H54 (cell line): ENCODE measurements at places on chromosomes 16 and 17.

GRCh38 chr17:42287977-42288802 lies at the start of gene STAT5A:
Gene STAT5A (plus strand): TSS chr17:42288498. CDS start chr17:42289412, 914 bp downstream.
- no peak for DNase-seq

DNA sequence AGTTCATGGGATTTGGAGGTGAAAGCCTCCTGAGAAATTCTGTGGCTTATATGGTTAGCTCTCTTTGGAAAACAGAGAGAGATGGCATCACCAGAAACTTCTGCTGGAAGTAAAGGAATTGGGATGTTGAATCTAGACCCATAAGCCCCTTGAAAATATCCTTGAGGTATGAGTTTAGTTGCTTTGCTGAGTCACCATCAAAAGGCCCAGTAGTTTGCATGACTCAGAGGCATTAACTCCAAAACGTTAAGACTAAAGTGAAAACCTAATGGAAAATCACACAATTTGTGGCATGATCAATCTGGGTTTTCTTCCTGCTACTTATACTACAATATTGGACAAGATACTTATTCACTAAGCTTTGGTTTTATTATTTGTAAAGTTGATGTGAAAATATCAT lies 349.2 kb upstream of the SALL1 start:
- DNase-seq = no peak

DNA sequence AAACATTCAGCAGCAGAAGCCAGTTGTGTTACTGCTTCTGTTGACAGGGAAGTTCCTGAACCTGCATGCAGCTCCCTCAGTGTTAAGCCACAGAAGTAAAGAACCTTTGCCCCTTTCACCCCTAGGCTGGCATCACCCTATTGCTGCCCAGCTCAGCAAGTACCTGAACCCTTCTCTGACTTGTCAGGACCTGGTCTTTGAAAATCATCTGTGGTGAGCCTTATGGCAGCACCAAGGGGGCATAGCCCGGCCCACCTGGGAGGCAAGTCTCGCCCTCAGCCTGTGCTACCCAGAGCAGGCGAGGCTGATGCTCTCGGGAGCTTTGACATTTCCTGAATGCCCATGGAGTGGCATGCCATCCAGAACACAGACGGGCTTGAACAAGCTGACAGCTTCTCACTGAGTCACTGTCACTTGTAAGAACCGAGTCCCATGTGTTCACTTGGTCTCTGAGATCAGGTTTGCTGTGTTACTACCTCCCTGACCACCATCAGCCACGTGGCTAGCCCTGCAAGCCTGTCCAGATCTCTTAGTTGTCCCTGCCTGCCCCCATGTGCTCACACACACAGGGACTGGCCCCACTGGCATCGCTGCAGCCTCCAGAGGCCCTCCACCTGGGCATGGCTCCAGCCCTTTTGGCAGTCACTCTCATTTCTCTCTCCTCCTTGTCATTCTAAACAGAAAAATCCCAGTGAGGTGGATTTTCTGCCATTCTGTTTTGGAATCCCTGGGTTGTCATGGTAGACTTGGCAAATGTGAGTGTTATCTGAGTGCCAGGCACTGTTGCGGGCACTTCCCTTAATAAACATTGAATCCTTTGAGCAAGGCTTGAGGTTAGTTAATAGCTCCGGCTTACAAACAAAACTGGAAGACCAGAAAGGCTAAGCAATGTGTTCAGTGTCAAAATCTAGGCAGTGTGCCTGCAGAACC lies 2.9 kb upstream of the CARMIL2 start:
- peak; percentile 35 for DNase-seq

DNA sequence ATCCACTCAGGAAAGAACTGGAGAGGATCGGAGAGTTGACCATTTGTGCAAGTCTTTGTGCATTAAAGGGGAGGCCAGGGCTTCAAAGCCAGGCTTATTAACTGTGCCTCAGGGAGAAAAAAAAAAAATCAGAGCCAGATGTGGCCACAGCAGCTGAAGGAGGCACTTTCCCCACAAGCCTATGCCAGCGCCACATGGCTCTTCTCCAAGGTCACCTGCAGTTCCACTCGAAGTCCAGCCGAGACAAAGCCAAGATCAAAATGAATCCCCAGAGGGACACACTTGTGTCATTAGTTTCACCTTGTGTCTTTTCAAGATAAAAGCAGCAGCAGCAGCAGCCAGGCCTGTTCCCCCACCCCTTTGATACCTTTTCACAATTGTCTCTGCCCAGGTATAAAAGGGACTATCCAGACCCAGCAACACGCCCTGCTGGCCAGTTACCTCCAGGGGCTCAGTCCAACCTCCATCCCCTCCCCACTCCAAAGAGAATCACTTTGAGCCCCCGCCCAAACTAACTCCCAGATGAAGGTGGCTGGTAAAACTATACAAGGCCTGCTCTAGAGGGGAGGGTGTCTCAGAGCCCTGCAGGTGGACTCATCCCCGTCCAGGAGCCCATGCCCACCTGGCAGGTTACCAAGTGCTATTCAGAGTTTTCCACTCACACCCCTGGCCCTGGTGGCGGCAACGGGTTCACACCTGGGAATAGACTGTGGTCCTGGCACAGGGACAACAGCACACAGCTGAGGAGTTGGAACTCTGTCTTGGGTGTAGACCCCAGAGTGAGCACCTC lies 29.2 kb downstream of the AXIN2 start:
- no peak for DNase-seq

GRCh38 chr16:15587152-15587825 lies 55.7 kb downstream of the MARF1 start:
- DNase-seq = no peak

DNA sequence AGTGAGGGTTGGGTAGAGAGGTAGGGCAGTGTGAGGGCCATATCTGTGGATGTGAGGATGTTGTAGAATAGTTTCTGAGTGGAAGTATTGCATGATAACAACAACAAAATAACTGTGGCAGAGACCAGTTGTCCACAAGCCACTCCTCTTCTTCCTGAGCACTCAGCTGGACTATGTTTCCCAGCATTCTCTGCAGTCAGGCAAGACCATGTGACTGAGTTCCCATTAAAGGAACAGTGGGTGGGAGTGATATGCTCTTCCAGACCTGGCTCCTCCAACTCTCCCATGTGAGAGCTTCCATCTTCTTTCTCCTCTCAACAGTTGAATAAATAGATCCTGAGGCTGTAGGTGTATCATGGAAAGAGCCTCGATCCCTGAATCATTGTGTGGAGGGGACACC lies 272.4 kb downstream of the CBLN1 start:
- no peak for DNase-seq

DNA sequence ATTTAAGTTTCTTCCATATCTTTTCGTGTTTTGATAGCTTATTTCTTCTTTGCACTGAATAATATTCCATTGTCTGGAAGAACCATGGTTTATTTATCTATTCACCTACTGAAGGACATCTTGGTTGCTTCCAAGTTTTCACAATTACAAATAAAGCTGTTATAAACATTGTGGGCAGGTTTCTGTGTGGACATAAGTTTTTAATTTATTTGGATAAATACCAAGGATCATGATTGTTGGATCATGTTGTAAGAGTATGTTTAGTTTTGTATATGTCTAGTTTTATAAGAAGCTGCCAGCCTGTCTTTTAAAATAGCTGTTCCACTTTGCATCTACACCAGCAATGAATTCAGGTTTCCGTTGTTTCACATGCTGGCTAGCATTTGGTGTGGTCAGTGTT lies 339.4 kb downstream of the CDH11 start:
- no peak for DNase-seq

GRCh38 chr17:57948555-57949420 lies 6.4 kb downstream of the CUEDC1 start:
- peak; percentile 97 for DNase-seq

GRCh38 chr17:10879190-10879836 lies 41.4 kb upstream of the PIRT start:
- DNase-seq = no peak

- no peak for DNase-seq
Observed at GRCh38 chr16:79188115-79188738, 412.3 kb downstream of the MAF start.

- DNase-seq = peak; percentile 72
Observed at GRCh38 chr17:21252796-21253645, at the start of gene NATD1. Gene NATD1 (minus strand): TSS chr17:21253410. CDS start chr17:21253264, 146 bp downstream.

DNA sequence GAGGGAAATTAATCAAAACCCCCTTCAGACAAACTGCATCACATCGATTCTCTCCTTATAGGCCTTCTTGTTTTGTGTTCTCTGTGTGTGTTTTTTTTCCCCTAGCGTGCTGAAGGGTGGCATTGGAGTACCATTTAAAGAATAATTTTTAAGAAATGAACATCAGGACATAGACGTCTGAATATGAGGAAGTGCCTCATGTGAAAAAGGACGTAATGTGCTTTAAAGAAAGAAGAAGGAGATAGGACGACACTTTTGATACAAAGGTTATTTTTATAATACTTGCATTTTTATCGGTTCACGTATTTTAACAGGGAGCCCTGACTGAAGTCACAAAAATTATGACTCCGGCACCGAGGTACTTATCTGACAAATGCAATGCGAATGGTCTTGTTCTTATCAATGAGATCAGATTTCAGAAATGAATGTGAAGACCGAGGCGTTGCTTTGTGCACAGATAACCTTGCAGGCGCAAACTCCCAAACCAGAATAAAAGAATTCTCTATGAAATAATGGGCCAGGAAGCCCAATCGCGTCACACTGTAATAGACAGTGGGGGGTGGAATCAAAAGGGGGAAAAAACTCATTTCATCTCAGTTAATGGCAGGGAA lies 606.3 kb downstream of the MAF start:
- no peak for DNase-seq
